Posterior cingulate gyrus (tissue), 11 donors: ENCODE measurements at places on chromosomes 5 and 9.

DNA sequence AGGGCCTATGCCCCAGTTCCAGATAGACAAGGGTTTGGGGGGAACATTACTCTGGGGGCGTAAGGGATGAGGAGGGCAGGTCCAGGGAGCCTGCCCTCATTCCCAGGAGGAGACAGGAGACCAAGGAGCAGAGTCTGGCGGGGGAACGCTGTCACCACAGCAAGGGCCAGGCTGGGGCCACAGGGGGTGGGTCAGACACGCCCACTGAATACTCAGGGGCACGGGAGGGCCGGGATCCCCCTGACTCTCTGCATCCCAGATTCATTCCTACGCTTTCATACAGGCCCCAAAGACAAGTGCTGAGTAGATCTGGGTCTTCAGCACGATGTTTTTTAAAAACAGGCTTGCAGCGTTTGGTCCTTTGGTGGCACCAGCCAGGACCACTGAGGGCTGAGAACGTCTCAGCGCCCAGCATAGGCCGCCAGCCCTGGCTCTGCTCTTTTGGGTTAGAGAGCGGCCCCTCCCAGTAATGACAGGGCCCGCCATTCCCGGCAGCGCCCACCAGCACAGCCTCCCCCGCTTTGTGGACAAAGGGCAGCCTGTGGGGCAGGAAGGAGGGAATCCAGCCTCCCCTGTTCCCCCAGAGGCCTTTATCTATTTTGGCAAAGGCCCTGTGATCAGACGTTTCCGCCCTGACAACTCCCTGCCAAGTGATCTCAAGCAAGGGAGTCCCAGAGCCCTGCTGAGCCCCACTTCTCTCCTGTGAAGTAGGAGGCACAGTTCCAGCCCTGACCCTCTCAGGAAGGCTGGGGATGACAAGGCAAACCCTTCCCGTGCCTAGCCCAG, 24.9 kb downstream of the NEK6 start:
- DNase-seq = no peak

DNA sequence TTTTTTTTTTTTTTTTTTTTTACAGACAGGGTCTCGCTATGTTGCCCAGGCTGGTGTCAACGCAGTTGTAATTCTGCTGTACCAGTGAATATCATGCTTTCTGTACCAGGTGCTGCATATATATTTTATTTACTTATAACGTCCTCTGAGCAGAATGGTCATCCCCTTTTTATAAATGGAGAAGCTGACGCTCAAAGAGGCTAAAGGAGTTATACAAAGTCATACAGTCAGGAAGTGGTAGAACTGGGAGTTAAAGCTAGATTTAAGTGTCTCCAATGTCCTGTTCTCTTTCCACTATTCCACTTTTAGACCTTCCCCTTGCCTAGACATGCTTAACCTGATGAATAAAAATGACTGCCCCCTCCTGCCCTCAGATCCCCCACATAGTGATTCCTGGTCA, 1.2 kb upstream of the SIL1 start:
- no peak for DNase-seq

- no peak for DNase-seq
Measured at GRCh38 chr9:93680443-93681268, 104.3 kb downstream of the PHF2 start.

DNA sequence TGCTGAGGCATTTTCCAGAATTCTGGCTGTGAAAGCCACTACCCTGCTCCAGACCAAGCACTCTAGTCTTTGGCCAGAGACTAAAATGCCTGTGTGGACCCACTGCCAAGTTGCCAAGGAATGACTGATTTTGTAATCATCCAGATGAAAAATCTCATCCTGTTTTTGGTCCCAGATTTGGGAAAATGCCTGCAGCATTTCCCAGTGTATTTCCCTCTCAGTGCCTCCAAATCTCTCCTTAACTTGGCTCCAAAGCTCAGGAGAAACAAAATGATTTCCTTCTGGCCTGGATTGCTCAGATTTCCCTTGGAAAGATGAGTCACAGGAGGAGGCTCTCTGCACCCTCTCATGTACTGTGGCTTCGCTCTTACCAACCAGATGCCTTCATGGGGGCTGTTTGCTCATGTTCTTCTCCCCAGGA, 335.2 kb upstream of the TARS1 start:
- DNase-seq = no peak

DNA sequence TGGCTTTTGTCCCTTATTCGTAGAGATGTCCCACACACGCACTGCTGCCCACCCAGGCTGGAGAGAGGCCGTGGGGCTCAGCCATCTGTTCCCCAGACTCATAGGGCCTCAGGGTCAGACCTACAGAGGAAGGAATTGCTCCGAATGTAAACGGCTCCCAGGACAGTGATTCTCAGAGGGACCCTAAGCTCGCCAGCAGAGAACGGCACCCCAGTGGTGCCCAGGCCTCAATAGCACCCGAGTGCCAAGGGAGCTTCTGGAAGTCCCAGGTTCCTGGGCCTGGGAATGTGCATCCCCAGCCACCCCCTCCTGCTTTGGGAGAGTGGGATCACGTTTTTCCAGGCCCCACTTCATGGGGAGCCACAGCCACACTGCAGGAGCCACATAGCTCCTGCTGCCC, 32.9 kb upstream of the CNOT6 start:
- no peak for DNase-seq

DNA sequence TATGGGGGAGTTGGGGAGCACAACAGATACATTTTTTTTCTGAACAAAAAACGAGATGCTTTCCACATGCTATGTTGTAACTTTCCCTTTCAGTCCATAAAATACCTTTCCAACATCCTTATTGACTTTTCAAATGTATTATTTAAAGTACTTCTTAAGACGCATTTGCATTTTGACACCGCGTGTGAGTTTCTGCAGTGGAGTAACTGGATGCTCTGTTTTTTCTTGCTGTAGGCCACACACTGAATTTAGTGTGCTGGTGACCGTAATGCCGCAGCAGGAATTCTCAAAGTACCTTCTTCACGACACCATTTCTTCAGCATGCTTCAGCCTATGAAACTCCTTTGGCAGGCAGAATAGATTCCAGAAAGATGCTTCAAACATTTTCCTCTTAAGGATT, 14.3 kb upstream of the EPB41L4B start:
- no peak for DNase-seq

GRCh38 chr9:90189306-90189705, 453.3 kb downstream of the DIRAS2 start:
- DNase-seq = no peak
